ENCODE measurements at places on chromosomes 2 and 18.
A peak's percentile ranks its signal among the peaks of the same experiment; 100 is the strongest.

- peak; percentile 56 for DNase-seq
Measured at GRCh38 chr2:69734035-69734611, 7.8 kb upstream of the ANXA4 start.

- DNase-seq: no peak
Measured at GRCh38 chr2:120406566-120406965, 60.6 kb downstream of the INHBB start.

GRCh38 chr2:65411056-65411795 is 21.2 kb downstream of the SPRED2 start:
- no peak for DNase-seq

DNA sequence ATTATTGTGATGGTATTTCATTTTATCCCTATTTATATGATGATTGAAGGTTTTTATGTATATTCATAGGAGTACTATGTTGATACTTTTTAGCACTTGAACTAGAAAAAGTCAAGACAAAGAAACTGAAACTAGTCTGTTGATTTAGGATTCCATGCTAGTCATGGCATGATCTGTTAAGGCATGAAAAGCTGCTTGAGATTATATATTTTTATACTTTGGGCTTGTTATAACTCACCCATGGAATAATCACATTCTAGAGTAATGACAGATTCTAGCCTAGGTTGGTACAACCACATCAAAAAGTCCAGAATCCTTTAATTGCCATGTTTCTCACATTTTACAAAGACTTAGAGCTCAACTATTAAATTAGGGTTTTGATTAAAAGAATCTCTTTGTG is 472.6 kb upstream of the CELF4 start:
- no peak for DNase-seq

GRCh38 chr2:59879700-59880131 is 673.7 kb downstream of the BCL11A start:
- no peak for DNase-seq

GRCh38 chr18:52588931-52589330 is 248.9 kb downstream of the DCC start:
- peak; percentile 4 for DNase-seq

GRCh38 chr2:39780825-39781600 is 2.0 kb upstream of the THUMPD2 start:
- DNase-seq: no peak
